ENCODE measurements at places on chromosomes 3 and 15. TPM values are rescaled to one million over a fixed set of nuclear protein-coding genes. Genes with fewer than 3 reads are reported as not detected.

GRCh38 chr15:40281801-40282146 lies 1.1 kb downstream of the ANKRD63 start:
- H3K36me3 ChIP-seq, result no peaks in the 10 kb centered on the region
- no peak for DNase-seq
- H3K4me1 ChIP-seq, result no peaks in the 10 kb centered on the region
- no peak overlapping the region for H3K4me3 ChIP-seq
- no peak overlapping the region for H3K27ac ChIP-seq
- H3K27me3 ChIP-seq, result peaks cover 45% of the 10 kb centered on the region

DNA sequence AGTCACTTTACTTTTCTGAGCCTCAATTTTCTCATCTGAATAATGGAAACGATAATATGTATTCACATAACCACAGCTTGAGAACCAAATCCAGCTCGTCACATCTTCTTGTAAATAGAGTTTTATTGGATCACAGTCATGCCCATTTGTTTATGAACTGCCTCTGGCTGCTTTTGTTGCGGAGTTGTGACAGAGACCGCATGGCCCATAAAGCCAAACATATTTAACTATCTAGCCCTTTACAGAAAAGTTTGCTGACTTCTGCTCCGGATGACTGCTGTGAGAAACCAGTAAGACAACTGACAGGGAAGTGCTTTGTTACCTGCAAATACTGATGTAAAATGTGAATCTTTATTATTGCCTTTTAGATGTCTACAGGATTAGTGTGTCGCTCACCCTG lies 216.0 kb downstream of the RORA start:
- no peak overlapping the region for H3K4me3 ChIP-seq
- H3K27me3 ChIP-seq, result peaks cover 57% of the 10 kb centered on the region
- H3K4me1 ChIP-seq, result no peaks in the 10 kb centered on the region
- DNase-seq, result no peak

GRCh38 chr15:76285241-76285825 lies 25.9 kb downstream of the ETFA start:
- H3K4me1 ChIP-seq, result peaks cover 16% of the 10 kb centered on the region
- DNase-seq, result no peak
- H3K27ac ChIP-seq, result peak overlapping the region; percentile 94

DNA sequence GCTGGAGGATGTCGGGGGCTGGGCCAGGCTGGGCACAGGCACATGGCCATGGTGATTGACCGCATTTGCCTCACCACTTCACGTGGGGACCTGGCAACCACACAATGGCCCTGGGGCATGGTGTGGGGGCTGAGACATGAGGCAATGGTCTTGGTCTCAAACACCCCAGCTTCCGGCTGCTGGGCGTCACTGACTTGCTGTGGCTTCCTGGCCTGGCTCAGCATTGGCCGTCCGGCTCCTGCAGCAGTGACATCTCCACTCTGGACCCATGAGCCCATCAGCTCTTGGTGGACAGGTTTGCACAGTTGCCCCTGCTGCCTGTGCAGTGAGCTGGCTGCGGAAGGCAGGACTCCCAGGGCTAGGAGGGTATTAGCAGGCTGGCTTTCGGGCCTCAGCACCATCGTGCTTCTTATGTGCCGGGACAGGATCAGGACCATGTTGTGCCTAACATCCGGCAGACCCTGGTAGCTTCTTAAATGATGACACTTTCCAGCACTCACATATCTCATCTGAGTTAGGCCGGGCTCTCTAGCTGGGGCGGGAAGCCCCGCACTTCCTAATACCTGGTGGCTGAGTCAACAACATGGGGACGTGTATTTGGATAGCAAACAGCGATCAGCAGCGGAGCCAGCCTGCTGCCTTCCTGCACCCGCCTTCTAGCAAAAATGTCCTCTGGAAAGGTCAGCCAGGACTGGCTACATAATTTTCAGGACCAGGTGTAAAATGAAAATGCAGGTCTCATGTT lies 34.1 kb downstream of the ZNF710 start:
- H3K27ac ChIP-seq, result no peak overlapping the region
- no peaks in the 10 kb centered on the region for H3K36me3 ChIP-seq
- H3K4me3 ChIP-seq, result peak overlapping the region; percentile 39
- no peaks in the 10 kb centered on the region for H3K27me3 ChIP-seq
- no peak for DNase-seq
- H3K4me1 ChIP-seq, result peaks cover 95% of the 10 kb centered on the region

The P2RY1 gene
- 1.7 TPM for total RNA-seq

The IL5RA gene
- total RNA-seq, result 0.77 TPM
